ENCODE measurements at places on chromosomes 3 and 15.

DNA sequence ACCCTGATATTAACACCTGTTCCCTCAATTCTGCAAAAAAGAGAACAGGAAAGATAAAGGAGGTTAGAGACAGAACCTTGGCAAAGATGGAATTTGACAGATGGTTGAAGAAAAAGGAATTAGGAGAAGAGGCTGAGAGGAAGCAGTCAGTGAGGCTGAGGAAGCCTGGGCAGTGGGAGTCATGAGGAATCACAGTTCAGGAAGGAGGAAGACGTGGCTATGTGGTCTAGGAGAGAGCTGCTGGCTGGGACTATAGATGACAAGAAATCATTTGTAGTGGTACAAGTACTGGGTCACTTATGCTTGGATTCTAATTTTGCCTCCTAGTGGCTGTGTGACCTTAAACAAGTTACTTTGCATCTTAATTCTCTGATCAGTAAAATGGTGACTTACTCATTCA is 49.0 kb downstream of the LARS2 start:
- H3K27me3 ChIP-seq = no peaks in the 10 kb centered on the region
- no peak overlapping the region for H3K27ac ChIP-seq
- no peaks in the 10 kb centered on the region for H3K36me3 ChIP-seq

DNA sequence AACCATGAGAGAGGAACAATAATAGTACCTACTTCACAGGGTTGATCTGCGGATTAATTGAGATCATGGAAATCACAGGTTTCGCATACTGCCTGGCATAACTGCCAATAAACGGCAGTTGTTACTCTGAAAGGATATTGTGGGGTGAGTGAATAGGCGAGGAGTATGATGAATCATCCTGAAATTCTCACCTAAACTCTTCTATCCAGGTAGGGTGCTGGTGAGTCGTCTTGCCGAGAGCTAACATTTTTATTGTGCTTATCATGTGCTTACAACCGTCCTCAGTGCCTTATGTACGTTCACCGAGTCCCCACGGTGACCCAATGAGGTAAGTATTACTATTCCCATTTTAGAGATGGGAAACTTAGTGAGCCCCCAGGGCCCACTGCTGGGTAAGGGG is 52.4 kb upstream of the SRGAP3 start:
- H3K27me3 ChIP-seq = no peaks in the 10 kb centered on the region
- no peak for DNase-seq
- no peak overlapping the region for H3K27ac ChIP-seq

DNA sequence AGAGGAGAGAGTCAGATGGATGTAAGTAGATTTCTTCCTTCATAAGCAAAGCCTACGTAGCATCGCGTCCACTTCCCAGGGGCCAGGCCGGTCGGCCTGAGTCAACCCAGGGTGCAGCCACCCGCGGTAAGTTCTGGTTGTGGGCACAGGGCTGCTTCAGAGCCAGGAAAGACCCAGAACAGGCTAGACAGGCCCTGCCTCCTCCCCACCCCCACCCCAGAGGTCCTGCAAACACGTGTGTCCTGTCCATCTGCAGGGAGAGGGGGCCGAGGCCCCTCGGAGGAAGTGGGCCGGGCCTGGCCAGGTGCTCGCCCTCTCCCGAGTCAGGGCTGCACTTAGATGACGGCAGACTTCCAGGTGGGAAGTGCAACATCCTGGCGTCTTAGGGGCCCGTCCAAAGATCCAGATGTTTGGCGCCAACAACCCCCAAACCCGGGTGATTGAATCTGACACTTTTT is 100.8 kb upstream of the ALDH1A3 start:
- H3K4me3 ChIP-seq = no peak overlapping the region
- H3K36me3 ChIP-seq = no peaks in the 10 kb centered on the region
- no peak overlapping the region for H3K27ac ChIP-seq
- DNase-seq = no peak
- no peaks in the 10 kb centered on the region for H3K27me3 ChIP-seq
- no peaks in the 10 kb centered on the region for H3K4me1 ChIP-seq

- H3K4me3 ChIP-seq = no peak overlapping the region
- no peaks in the 10 kb centered on the region for H3K36me3 ChIP-seq
- DNase-seq = no peak
- no peak overlapping the region for H3K27ac ChIP-seq
- H3K4me1 ChIP-seq = peaks cover 4% of the 10 kb centered on the region
These were observed 63.0 kb downstream of the TMEM44 start for GRCh38 chr3:194570235-194570634.

- no peak for DNase-seq
- no peaks in the 10 kb centered on the region for H3K27me3 ChIP-seq
- no peak overlapping the region for H3K27ac ChIP-seq
- H3K4me3 ChIP-seq = no peak overlapping the region
- no peaks in the 10 kb centered on the region for H3K36me3 ChIP-seq
These were observed 1076.8 kb downstream of the TUSC7 start for GRCh38 chr3:117786349-117786748.

DNA sequence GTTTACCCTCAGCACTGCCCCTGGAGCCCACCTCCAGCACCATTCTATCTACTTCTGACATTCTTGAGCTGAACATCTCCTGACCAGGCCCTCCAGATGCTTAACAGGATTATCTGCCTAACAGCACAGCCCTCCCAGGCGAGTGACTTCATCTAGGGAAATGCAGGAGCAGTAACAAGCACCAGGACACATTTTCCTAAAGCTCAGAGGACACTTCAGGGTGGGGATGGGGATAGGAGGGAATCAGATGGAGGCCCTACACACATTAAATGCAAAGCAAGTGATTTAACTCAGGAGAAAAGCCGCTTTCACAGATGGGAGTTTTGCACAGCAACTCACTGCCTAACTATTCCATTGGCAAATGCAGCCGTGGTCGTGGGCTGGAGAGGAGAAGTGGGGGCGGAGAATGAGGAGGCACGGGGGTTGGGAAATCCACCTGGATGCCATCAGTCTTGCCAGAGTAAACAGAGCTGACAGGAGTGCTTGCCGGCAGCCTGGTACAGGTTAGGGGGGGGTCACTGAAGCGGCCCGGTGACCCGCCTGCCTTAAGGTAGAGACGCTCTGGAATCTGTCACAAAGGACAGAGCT is 21.3 kb upstream of the BNC1 start:
- H3K36me3 ChIP-seq = no peaks in the 10 kb centered on the region
- H3K4me3 ChIP-seq = no peak overlapping the region
- DNase-seq = no peak
- no peaks in the 10 kb centered on the region for H3K27me3 ChIP-seq

GRCh38 chr3:173135059-173135458 is 6.0 kb downstream of the SPATA16 start:
- H3K27ac ChIP-seq = no peak overlapping the region
- no peaks in the 10 kb centered on the region for H3K27me3 ChIP-seq
- DNase-seq = no peak
- no peaks in the 10 kb centered on the region for H3K4me1 ChIP-seq
- H3K36me3 ChIP-seq = no peaks in the 10 kb centered on the region

DNA sequence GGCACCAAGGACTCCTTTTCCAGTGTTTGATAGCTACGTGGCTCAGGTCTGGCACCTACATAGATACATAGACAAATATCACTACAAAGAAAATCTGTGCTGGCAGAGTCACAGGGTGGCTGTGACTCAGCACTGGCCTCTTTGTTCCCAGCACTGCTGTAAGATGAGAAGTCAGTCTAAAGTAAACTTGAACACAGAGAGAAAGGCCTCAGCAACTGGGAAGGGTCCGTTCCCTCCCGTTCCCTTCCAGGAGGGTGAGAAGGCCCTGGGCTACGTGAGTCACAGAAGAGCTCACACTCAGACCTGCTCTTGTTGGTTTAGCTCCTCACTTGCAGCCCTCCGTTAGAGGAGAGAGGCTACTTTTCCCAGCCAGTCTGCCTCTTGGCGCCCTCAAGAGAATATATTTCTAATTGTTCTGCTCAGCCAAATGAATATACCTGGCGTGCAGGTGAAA is 23.1 kb downstream of the ANXA2 start:
- H3K4me3 ChIP-seq = no peak overlapping the region
- H3K4me1 ChIP-seq = no peaks in the 10 kb centered on the region
- H3K27me3 ChIP-seq = no peaks in the 10 kb centered on the region
- H3K27ac ChIP-seq = peak overlapping the region; percentile 33
- peaks cover 4% of the 10 kb centered on the region for H3K36me3 ChIP-seq

DNA sequence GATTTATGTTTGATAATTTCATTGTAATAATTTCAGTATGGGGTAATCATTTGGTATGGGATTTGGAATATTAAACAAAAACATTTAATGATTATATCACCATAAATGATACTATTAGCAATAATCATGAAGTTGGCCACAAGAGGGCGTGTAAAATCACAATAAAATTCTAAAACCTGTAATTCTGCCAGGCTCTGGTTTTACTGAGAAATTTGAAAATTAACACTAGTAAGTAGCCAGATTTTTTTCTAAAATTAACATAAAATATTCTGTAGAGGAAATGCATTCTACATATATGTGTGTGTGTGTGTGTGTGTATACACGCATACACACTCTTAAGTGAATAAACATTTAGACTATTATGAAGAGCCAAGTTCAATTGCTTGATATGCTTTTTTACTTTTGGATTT is 40.5 kb downstream of the FEZF2 start:
- no peaks in the 10 kb centered on the region for H3K36me3 ChIP-seq
- no peaks in the 10 kb centered on the region for H3K27me3 ChIP-seq

DNA sequence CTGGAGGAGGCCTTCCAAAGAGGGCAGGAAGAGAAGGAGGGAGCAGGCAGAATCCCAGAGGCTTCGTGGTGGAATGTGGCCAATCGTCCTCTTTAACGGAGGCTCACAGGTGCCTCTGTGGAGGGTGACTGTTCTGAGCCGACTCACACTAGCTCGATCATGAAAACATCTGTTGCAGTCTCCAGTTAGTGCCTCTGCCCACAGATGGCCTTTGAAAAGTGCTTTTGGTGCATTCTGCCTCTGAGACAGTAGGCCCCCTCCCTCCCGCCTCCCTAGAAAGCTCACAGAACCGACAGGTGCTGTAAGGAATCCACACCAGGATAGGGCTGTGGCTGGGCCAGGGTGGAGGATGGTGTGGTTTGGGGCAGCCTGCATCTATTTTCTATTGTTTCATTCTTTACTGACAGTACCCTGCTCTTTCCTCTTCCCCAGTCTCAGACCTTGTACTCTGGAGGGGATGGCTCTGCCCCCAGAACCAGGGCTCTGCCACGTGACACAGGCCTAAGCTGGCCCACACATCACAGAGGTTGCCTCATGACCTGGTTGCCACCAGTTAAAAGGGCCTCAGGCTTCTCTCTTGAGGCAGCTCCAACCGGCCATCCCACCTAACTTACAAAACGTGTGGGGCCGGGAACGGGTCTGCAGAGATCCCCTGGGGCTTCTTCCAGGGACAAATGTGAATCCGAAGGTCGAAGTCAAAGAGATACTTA is 27.2 kb upstream of the PIGZ start:
- no peaks in the 10 kb centered on the region for H3K4me1 ChIP-seq
- no peaks in the 10 kb centered on the region for H3K36me3 ChIP-seq
- DNase-seq = peak; percentile 27
- no peak overlapping the region for H3K4me3 ChIP-seq

GRCh38 chr15:65309882-65310418 is 5.5 kb downstream of the RNU5B-1 start:
- no peaks in the 10 kb centered on the region for H3K27me3 ChIP-seq
- no peak overlapping the region for H3K27ac ChIP-seq
- DNase-seq = peak; percentile 39
- H3K36me3 ChIP-seq = no peaks in the 10 kb centered on the region
- no peak overlapping the region for H3K4me3 ChIP-seq

DNA sequence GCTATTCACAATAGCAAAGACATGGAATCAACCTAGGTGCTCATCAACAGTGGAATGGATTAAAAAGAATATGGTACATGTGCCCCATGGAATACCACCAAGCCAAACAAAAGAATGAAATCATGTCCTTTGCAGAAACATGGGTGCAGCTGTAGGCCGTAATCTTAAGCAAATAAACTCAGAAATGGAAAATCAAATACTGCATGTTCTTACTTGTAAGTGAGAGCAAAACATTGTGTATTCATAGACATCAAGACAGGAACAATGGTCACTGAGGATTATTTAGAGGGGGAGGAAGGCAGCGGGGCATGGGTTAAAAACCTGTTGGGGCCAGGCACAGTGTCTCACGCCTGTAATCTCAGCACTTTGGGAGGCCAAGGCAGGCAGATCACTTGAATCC is 304.7 kb upstream of the ROBO2 start:
- no peak overlapping the region for H3K4me3 ChIP-seq
- H3K27me3 ChIP-seq = no peaks in the 10 kb centered on the region
- no peak overlapping the region for H3K27ac ChIP-seq
- DNase-seq = no peak

DNA sequence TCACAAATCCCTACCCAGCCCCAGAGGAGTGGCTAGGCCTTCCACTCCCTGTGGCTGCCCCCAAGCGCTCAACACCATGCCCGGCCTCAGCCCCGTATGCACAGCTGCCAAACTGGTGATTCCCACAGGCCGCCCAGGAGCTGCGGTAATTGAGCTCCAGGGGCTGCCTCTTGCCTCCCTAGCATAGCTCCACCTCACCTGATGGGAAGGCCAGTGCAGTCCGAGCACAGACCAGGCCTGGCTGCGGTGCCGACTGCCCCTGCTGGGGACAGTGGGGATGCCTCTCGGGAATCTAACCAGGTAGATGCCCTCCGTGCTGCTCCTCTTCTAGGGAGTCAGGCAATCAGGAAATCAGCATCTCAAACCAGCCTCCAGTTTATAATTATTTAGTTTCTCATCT is 25.9 kb downstream of the SCN5A start:
- no peak overlapping the region for H3K27ac ChIP-seq
- no peak for DNase-seq
- H3K4me3 ChIP-seq = no peak overlapping the region
- no peaks in the 10 kb centered on the region for H3K36me3 ChIP-seq
- no peaks in the 10 kb centered on the region for H3K4me1 ChIP-seq

DNA sequence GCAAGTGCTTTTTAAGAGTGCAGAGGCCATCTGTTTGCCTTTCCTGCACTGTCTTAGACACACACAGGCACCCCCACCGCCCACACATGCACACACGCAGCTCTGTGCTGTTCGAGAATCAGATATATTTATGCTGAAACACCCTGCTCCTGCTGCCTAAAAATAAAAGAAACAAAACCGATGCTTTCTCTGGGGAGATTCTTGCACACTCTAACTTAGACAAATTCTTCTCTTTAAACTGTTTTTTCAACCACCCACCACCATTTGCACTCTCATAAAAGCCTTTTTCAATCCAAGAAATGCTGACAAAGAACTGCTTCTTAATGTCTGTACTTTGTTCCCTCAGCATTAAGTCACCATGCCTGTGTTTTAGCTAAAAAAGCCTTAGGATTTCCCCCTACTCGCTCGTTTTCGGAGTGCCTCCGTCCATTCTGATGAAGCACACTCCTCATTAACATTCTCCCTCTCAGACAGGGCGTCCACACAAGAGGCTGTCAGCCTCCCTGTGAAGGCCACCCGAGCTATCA is 26.2 kb downstream of the SLC12A8 start:
- H3K4me1 ChIP-seq = no peaks in the 10 kb centered on the region
- no peaks in the 10 kb centered on the region for H3K36me3 ChIP-seq
- H3K27ac ChIP-seq = no peak overlapping the region
- no peak overlapping the region for H3K4me3 ChIP-seq
- DNase-seq = no peak

GRCh38 chr3:17935222-17935621 is 192.8 kb upstream of the TBC1D5 start:
- H3K27me3 ChIP-seq = no peaks in the 10 kb centered on the region
- H3K4me1 ChIP-seq = no peaks in the 10 kb centered on the region
- no peak overlapping the region for H3K27ac ChIP-seq

- no peaks in the 10 kb centered on the region for H3K27me3 ChIP-seq
- H3K36me3 ChIP-seq = peaks cover 5% of the 10 kb centered on the region
- DNase-seq = peak; percentile 56
These were observed 36.1 kb downstream of the PTH1R start for GRCh38 chr3:46913644-46914043.

All from right lobe of liver (tissue), 6 donors.